ENCODE measurements at places on chromosomes 11 and 22.

GRCh38 chr11:8586184-8586583, 7.8 kb downstream of the STK33 start:
- no peak for DNase-seq

DNA sequence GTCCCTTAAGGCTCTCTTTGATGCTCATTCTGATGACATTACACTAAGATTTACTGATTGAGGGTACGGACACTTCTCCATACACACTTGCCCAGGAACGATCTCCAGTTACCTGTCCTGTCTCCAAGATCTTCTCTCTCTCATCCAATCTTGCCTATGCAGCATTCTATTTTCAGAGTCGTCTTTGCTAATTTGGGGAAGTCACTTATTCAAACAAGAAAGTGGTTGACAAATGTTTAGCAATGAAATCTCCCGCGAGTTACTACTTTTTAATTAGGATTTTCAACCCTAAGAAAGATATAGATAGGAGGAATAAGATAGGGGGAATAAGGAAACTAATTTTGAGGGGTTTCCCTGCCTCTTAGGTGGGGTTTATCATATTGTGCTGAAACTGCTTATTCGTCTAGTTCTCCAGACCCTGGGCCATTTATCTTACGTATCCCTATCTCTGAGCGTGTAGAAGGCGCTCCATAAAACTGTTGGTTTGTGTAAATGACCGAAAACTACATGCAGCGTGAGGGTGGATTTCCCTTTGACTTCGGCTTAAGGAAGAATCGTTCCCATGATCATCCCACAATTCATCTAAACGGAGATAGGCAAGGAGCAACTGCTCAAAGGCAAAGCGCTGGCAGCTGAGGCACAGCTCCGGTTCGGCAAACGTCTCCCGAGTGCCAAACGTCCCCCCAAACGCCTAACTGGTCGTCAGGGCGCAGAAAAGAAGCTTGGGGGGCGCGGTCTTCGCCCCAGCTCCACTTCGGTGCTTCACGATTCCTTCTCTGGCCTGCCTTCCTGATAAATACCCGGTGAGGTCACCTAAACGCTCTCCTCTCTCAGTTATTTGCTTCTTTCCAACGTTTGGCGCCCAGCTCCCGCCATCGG, 804 bp downstream of the APIP start:
- DNase-seq: no peak

GRCh38 chr11:112082729-112083128, 3.8 kb downstream of the TIMM8B start:
- DNase-seq: peak; percentile 56

DNA sequence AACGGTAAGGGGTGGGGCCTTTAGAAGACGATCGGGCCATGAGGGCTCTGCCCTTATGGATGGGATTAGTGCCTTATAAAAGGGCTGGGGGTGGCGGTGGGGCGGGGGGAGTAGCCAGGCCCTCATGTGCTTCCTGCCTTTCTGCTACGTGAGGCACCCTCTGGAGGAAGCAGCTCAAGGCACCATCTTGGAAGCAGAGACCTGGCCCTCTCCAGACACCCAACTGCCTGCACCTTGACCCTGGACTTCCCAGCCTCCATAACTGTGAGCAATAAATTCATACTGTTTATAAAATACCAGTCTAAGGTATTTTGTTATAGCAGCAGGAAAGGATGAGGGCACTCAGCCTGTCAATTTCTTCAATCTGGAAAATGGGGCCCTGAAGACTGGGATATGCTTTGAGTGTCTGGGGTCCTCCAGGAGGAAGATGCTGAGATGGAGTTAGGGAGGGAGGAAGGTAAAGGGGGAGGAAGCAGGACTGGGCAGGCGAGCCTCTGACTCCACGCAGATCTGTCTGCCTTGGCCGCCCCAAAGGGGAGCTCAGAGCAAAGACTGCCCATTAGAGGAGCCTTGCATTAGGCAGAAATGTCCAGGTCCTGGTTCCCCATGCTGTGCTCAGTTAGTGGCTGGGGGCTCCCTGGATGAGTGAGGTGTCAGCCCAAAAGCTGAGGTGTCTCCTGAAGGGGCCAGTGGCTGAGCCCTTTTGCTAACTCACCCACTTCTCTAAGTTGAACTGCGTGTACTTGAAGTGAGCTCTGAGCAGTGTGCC, 5.3 kb downstream of the CABP2 start:
- DNase-seq: no peak

DNA sequence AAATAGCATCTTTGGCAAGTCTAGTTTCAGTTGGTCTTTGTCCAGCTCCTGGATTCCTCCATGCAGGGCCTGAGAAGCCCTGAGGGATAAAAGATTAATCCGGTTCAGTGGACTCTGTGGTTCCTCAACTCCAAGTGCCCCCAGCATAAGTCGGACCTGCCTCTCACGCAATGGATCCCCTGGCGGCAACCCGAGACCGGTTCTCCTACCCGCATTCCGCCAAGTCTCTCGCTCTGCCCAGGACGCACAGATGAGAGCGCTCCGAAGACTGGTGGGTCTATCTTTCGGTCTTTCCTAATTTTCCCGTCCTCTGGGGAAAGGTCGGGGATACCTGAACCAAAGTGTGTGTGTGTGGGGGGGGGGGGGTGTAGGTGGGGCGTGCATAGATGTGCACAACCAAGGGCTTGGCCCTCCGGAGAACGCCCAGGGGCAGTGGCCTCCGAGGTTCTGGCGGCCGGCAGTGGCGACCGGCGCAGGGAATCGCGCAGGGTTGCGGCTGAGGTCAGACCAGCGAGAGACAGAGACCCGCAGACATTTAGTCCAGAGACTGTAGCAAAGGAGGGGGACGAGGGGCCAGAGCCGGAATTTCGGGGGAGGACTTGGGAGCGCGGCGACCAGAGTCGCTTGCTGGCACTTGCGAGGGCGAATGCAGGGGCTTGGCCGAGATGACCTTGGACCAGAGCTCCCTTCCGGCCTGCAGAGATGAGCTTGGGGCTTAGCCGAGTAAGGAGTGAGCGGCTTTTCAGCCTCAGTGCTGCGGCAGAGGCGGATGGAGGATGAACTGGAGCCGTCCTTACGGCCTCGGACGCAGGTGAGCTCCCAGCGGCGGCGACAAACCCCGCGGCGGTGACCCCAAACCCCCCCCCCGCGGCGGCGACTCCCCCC, 712 bp upstream of the SLC2A11 start:
- DNase-seq: no peak

DNA sequence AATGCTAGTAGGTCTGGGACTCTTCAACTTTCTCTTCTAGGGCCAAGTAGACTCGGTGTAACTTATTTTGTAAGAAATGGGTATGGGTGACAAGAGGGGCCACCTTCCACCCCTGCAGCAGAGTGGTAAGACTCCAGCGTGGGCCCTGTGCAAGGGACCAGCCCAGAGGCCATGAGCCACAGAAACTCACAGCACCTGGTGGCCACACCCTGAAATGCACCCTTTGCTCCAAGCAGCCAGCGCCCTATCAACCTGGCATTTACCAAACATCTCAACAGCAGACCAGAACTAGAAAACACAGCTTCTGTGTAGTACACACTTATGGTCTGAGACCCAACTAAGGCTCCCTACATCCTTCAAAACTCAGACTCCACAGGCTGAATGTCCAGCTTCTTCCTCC, 5.7 kb downstream of the CDCA5 start:
- DNase-seq: no peak

DNA sequence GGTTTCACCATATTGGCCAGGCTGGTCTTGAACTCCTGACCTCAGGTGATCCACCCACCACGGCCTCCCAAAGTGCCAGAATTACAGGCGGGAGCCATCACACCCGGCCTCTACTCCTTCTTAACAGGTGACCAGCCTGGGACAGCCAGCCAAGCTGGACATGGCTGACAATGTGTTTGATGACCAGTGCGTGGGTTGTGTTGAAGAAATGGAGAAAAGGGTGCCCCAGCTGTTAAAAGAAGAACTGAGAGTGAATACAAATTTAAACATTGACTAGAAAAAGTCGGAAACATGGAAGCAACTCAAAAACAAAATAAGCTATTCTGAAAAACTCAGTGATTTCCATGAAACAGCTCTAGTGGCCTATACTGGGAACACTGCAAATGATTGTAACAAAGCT, 86.5 kb upstream of the CLPB start:
- no peak for DNase-seq

DNA sequence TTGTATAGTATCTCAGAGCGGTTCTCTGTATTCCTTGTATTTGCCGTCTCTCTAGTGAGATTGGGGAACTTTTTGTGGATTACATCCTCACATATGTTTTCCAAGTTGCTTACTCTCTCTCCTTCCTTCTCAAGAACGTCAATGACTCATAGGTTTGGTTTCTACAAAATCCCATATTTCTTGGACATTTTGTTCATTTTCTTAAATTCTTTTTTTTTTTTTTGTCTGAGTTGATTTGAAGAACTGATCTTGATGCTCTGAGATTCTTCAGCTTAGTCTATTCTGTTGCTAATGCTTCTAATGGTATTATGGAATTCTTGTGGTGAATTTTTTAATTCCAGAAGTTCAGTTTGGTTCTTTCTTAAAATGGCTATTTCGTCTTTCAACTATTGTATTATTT, 28.4 kb upstream of the SLN start:
- no peak for DNase-seq

GRCh38 chr11:60972182-60973030, 926 bp downstream of the CD6 start:
- no peak for DNase-seq

- DNase-seq: no peak
Measured at GRCh38 chr22:37566329-37566837, 6.1 kb downstream of the CDC42EP1 start.

DNA sequence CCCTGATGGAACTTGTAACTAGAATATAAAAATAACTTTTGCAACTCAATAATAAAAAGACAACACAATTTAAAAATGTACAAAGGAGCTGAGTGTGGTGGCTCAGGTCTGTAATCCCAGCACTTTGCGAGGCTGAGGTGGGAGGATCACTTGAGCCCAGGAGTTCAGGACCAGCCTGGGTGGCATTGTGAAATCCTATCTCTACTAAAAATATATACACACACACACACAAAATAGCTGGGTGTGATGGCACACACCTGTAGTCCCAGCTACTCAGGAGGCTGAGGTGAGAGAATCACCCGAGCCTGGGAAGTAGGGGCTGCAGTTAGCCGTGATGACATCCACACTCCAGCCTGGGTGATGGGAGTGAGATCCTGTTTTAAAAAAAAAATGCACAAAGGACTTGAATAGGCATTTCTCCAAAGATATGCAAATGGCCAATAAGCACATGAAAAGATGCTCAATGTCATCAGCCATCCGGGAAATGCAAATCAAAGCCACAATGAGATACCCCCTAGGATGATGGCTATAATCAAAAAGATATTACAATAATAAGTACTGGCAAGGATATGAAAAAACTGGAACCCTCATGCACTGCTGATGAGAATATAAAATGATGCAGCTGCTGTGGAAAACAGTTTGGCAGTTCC, 59.8 kb upstream of the SEPTIN5 start:
- DNase-seq: no peak

- DNase-seq: no peak
Measured at GRCh38 chr11:45988921-45989320, 66.5 kb downstream of the LARGE2 start.

DNA sequence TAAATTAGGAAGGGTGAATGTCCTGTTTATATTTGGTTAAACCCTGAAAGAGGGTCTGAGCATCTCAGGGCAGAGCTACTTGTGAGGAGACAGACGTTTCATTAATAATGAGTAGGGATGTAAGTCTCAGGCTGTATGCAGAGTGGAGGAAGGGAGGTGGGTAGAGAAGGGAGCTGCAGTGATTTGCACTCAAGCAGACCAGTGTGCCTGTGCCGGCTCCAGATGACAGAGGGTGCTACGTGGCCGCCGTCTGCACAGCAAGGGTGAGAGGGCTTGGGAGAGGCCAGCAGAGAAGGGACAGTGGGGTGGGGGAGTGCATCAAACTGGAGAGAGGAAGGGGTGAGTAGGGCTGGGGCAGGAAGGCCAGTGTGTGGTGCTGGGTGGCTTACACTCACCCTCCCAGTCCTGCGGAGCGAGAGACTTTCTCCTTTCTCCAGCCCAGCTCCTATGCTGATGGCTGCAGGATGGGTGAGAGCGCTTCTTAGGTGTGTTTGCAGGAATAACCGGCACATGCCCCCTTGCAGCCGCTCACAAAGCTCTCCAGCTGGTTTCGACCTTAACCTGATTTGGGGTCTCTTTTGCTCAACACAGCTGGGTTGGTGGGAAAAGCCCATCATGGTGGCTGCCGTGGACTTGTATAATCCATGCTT, 130.6 kb downstream of the ST3GAL4 start:
- no peak for DNase-seq

- DNase-seq: no peak
Measured at GRCh38 chr11:61126256-61126655, 24.0 kb downstream of the CD5 start.

DNA sequence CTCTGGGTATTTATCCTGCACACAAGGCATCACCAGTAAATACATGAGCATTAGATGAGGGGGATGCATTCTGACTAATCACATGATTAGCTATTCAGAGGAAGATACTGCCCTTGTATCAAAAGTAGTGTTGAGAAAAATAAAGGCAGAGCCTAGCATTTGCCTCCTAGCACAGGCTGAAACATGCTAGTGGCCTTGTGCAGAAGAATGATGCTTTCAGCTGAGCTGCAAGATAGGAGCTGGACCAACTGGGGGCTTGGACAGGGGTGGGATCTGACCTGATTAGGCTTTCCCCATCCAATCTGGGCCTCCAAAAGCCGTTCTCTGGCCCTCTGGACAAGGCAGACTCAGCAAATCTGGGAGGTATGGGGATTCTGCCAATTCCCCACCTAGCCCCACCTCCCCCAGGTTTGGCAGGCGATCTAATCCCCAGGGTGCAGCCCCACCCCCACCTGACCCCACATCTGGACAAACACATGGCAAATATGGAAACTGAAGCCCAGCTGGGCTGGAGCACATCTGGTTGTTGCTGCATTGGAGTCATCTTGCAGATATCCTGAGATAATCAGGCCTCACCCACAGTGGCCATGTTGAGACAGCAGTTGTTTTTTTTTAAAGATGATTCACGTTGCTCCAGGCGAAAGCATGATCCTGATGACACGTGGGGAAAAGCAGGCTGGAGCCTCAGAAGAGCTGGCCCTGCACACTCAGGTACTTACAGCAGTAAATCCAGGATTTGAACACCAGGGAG, 4.4 kb upstream of the MISFA start:
- no peak for DNase-seq

- DNase-seq: no peak
Measured at GRCh38 chr11:79437278-79437980, 3.4 kb downstream of the TENM4 start.

GRCh38 chr22:42364604-42365110, 67.5 kb downstream of the NFAM1 start:
- no peak for DNase-seq

DNA sequence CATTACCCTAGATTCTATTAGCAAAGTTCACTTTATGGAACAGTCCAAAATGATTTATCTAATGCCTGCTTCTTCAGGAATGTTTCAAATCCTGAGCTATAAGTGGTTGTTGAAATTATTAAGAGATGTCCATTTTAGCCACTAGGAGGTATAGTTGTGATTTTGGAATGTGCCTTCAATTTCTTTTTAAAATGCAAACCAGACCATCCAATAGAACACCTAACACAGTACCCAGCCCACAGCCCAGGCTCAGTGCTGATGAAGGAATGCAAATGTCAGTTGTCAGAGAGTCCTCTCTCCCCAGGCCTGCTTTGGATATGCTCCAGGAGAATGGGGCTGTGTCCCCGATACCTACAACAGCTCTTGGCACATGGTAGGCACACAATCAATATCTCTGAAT, 85.8 kb upstream of the E2F8 start:
- no peak for DNase-seq

Data from non-pigmented ciliary epithelial cell (primary cell).